ENCODE measurements at places on chromosomes 6 and 20. TPM values are rescaled to one million over a fixed set of nuclear protein-coding genes. Genes with fewer than 3 reads are reported as not detected.

GRCh38 chr6:29968130-29968529, 25.8 kb downstream of the HLA-A start:
- peaks cover 35% of the 10 kb centered on the region for H3K4me1 ChIP-seq
- H3K27ac ChIP-seq: no peak overlapping the region
- no peak for DNase-seq
- no peaks in the 10 kb centered on the region for H3K36me3 ChIP-seq
- no peak overlapping the region for H3K4me3 ChIP-seq

GRCh38 chr6:143399775-143400174, 50.7 kb downstream of the ADAT2 start:
- peaks cover 25% of the 10 kb centered on the region for H3K4me1 ChIP-seq
- no peaks in the 10 kb centered on the region for H3K27me3 ChIP-seq
- no peak overlapping the region for H3K4me3 ChIP-seq
- no peaks in the 10 kb centered on the region for H3K36me3 ChIP-seq
- no peak for DNase-seq

GRCh38 chr6:36766399-36766945, 68.8 kb downstream of the RAB44 start:
- H3K27ac ChIP-seq: no peak overlapping the region
- no peaks in the 10 kb centered on the region for H3K27me3 ChIP-seq
- H3K4me1 ChIP-seq: no peaks in the 10 kb centered on the region
- no peak for DNase-seq
- no peak overlapping the region for H3K4me3 ChIP-seq

DNA sequence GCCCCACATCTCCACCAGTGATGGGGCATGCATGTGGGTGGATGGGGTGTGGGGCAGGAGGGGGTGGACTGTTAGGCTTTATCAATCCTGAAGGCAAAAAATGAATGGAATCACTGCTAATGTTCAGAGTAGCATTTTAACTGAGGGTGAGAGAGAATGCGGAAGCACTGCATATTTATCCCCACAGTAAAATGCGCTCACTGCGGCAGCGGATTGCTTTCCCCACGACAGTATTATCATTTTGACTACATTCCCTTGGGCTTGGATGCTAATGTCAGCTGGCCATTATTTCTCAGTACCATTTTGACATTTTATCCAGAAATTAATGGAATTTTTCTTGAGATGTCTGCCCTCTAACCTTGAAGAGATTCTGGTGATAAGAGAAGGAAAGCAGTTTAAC, 13.4 kb downstream of the ALDH8A1 start:
- DNase-seq: no peak
- no peaks in the 10 kb centered on the region for H3K27me3 ChIP-seq
- no peak overlapping the region for H3K27ac ChIP-seq
- no peaks in the 10 kb centered on the region for H3K36me3 ChIP-seq

Gene GNRH2
- not detected for total RNA-seq

Gene RGS17
- total RNA-seq: not detected

DNA sequence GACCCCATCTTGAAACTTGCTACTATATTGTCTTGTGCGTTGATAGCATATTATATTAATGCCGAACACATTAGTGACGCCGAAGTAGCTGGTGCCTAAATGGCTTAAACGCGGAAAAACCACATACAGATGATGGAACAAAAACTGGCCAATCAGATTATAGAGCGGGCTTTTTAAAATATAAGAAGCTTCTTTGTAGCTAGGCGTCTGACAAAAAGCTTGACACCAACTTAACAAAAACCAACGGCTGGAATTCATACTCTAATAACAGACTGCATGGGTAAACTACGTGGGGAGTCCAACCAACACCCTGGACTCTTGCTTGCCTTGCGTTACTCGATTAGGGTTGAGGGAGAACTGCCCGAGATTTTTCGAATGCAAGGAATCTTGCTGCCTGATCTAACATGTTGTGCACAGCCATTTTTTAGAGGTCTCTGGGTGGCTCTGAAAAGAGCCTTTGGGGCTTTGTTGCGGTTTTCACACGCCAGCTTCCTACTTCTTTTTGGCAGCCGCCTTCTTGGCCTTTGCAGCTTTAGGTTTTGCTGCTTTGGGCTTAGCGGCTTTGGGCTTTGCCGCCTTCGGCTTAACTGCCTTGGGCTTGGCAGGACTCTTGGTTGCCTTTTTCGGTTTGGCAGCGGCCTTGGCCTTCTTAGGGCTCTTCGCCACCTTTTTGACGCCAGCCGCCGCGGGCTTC, 45.7 kb downstream of the OR2B2 start:
- peak overlapping the region; percentile 46 for H3K4me3 ChIP-seq
- 0 out of 2 replicates have a peak, but pooled peaks cover 4% of the 10 kb centered on the region for H3K4me1 ChIP-seq
- peak; percentile 47 for DNase-seq
- H3K27ac ChIP-seq: peak overlapping the region; percentile 99
- H3K27me3 ChIP-seq: no peaks in the 10 kb centered on the region
